ENCODE measurements at places on chromosomes 7 and 10.

GRCh38 chr10:43453266-43453831 lies 16.4 kb downstream of the ZNF487 start:
- peak; percentile 22 for DNase-seq

DNA sequence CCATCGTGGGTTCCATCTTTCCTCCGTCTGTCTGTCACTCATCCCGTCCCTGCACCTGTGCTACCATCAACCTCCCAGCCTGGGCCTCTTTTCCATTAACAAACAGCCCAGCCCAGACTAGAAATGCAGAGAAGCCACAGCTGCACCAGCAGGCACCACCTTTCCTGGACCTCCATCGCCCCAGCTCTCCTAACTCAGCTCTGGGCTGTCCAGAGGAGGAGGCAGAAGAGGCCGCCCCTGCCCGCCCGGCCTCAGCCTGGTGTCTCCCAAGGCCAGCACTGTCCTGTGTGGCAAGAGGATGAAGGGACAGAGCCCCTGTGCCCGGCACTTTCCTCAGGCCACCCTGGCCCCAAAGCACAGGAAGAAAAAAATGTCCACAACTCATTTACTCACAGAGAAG lies 225.6 kb downstream of the PTPRN2 start:
- DNase-seq, result no peak

DNA sequence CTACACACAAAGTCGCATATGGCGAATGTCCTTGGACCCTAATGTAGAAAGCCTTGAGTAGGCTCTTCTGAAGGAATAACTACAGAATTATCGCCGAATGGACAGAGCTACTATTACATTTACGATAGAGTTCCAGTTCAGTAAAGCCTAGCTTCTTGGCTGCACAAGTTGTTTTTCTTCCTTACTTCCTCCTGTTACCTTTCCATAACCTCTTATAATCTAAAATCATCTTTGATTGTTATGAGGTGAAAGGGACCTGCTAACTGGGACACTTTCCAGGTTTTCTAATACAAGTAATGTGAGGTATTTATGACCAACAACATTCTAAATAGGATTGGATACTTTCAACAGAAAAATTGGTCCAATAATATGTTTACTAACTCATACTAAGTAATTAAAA lies 31.2 kb downstream of the MACC1 start:
- DNase-seq, result no peak

DNA sequence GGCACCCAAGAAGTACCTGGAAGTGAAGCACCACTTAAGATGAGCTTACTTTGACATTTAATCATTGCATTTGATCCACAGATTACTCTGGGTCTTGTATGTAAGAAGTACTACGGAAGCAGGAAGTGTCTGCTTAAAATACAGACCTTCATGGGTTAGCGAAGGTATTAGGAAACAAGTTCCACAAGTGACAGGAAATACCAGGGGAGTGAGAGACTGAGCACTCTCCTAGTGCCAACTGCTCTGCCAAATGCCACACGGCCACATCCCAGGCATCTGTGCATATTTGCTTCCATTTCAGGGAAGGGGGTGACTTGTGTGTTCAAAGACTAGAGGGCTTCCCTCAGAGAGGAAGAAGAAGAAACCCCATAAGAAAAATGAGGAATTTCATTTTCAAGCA lies 57.2 kb upstream of the ANK3 start:
- DNase-seq, result no peak

- DNase-seq, result no peak
Observed at GRCh38 chr7:35494407-35494806, 200.5 kb downstream of the HERPUD2 start.
